ENCODE measurements at places on chromosomes 5 and 9. TPM values are rescaled to one million over a fixed set of nuclear protein-coding genes. Genes with fewer than 3 reads are reported as not detected.
A peak's percentile ranks its signal among the peaks of the same experiment; 100 is the strongest.

DNA sequence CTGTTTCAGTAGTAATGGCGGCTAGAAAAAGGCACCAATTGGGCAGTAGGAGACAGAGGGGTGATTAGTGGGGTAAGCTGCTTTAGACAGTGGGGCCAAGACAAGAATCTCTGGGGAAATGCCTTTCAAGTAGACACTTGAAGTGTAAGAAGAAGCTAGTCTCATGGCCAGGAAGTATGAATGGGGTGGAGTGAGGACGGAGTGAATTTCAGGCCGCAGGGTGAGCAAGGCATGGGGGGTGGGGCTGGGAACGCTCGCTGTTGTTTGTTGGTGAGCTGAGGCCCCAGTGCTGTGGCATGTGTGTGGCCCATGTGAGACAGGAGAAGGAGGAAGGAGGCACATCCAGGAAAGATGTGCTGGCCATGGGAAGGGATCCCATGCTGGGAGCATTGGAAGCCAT lies 149.2 kb upstream of the NFIL3 start:
- DNase-seq: no peak

DNA sequence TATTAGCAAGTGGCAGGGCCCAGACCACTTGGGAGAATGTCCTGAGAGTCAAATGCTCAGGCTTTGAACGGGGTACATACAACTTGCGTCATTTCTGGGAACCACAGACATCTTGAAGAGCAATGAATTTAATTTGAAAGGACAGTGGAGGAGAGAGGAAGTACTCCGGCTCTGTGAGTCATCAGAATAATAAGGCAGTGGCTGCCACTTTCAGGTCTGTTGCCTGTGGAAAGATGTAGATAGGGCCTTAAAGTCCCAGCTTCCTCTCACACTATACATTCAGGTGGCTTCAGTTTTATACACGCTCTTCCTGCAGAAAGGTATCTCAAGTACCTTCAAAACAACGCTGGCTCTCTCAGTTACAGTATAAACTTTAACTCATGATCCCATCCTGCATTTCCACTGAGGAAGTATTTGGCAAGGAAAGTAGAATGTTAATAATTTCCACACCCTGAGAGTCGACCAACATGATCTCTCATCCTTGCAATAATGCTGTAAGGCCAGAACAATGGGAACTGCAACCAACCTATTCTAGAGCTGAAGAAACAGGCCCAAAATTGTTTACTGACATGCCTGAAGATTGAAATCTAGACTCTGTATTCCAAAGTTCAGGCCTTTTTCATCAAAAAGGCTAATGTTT lies 6.8 kb upstream of the PRUNE2 start:
- DNase-seq: no peak

GRCh38 chr5:38796742-38797108 lies 49.1 kb upstream of the OSMR start:
- DNase-seq: no peak

DNA sequence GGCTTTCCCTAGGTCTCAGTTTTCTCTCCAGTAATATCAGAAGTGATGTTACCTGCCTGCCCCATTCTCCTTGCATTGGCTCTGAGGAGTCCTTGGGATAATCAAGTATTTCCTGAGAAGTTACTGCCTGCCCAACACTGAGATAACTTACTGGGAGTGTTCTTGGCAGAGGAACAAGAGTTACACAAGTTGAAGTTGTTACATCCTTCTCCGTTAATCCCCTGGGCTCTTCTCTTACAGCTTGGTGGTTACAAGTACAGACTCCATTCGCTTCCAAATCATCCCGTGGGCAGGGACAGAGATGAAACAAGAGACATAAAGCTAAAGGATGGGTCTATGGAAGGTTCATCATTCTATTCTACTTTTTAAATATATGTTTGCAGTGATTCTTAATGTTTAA lies 74.1 kb upstream of the SAP30L start:
- DNase-seq: no peak

DNA sequence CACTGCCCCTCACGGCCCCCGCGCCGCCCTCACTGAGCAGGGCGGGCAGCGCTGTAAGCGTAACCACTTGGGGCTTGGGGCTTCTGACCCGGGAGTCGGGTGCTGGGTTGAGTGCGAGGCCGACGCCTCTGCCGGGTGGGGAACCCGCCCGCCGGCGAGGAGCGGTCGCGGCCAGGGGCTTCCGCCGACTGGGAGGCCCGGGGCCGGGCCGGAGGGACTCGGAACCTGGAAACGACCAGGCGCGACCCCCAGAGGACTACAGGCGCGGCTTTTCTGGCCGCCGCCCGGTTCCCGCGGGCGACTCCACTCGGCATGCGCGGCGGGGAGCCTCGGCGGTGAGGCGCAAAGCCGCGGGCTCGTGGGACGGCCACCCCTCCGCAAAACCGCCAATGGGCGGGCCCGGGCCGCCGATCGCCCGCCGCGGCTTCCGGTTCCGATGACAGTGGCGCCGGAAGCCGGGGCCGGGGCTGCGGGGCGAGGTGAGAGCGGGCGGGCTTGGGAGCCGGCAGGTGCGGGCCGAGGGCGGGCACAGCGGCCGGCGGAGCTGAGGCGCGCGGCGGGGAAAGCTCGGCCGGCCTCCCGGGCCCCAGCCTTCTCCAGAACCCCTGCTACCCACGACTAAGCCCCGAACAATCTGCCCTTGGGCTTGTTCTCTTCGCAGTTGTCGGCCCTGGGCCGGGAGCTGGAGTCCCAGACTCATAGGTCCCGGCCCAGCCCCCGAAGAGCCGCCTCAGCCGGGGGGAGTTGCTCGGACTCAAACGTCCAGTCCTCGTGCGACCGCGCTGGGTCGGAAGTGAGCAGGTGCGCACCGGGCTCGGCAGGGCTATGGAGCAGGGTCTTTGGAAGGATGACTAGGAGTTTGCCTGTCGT lies at the start of gene RMND5B:
TSS of gene RMND5B (plus strand) at position 439 of the 870 bp plus-strand sequence. CDS start 7,106 bp downstream, outside the sequence.
- peak; percentile 82 for DNase-seq

GRCh38 chr5:13591621-13592020 lies 352.9 kb downstream of the DNAH5 start:
- no peak for DNase-seq

The PCDHB2 gene
- polyA plus RNA-seq: 4.5 TPM

- peak; percentile 14 for DNase-seq
These were observed 228.1 kb upstream of the CYLC2 start for GRCh38 chr9:102767076-102767475.

DNA sequence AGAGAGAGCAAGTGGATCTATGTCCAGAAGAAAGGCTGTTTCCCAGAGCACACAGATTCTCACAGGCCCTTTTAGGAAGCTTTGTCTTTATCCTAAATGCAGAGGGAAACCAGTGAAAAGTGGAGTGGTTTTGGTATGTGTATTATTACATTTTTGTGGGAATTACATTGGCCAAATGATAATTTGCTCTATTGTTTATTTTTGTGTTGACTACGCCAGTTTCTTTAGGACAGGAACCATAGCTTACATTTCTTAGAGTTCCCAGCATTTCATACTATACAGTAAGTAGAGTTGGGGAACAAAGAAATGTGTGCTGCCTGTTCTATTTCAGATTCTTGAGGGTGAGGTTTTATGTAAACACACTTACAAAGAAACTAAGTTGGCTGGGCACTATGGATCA lies 29.4 kb upstream of the SPATA31D4 start:
- no peak for DNase-seq

- no peak for DNase-seq
These were observed 39.9 kb upstream of the RNF130 start for GRCh38 chr5:180111273-180112002.

- peak; percentile 91 for DNase-seq
These were observed at the start of gene SPEF2 for GRCh38 chr5:35617435-35618303. Gene SPEF2 (plus strand): TSS chr5:35617863. CDS start chr5:35617998, 135 bp downstream.

The PCAT7 gene
- polyA plus RNA-seq: 0.41 TPM

- DNase-seq: no peak
These were observed 77.5 kb upstream of the HMHB1 start for GRCh38 chr5:143734456-143734780.

The RLN1 gene
- 0.65 TPM for polyA plus RNA-seq

- no peak for DNase-seq
These were observed 17.7 kb upstream of the TLX3 start for GRCh38 chr5:171291371-171291770.

DNA sequence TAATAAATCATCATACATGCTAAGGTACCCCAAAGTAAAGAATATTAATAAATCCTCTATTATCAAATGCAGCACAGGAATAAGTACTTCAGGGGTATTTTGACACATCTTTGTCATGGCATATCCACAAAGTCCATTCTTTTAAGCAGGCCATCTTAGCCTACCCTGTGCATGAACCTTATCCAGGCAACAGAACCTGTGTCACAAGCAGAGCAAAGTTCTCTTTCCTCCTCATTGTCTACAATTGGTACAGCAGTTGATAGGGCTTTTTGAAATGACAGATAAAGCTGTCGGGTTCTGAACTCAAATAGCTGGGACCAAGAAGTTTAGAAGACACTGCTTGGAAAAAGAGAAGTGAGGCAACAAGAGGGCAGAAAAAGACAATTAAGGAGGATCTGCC lies 30.8 kb upstream of the PURA start:
- no peak for DNase-seq

GRCh38 chr5:53109056-53109442 lies 508 bp downstream of the MOCS2 start:
- DNase-seq: no peak

DNA sequence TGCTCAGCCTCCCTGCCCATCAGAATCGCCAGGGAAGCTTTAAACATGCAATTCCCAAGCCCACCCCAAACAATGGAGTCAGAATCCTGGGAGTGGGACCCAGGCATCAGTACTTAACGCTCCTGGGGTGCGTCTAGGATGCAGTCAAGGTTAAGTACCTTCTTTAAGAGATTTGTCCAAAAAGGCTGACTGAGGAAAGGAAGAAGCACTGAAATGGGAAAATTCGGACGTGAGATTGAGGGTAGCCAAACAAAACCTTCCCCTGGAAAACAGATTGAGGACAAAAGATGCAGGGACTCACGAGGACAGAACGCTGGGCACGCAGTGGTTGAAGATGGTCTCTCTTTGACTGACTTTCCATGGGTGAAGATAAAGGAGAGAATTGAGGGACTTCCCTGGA lies 143.5 kb downstream of the MTX3 start:
- DNase-seq: no peak

The NPDC1 gene
- polyA plus RNA-seq: 32.0 TPM

- no peak for DNase-seq
These were observed 208.4 kb downstream of the PDZD2 start for GRCh38 chr5:31847354-31847753.

GRCh38 chr5:126857472-126858410 lies 80.8 kb downstream of the LMNB1 start:
- no peak for DNase-seq

GRCh38 chr9:93128011-93128714 lies 5.9 kb downstream of the NINJ1 start:
- DNase-seq: no peak

DNA sequence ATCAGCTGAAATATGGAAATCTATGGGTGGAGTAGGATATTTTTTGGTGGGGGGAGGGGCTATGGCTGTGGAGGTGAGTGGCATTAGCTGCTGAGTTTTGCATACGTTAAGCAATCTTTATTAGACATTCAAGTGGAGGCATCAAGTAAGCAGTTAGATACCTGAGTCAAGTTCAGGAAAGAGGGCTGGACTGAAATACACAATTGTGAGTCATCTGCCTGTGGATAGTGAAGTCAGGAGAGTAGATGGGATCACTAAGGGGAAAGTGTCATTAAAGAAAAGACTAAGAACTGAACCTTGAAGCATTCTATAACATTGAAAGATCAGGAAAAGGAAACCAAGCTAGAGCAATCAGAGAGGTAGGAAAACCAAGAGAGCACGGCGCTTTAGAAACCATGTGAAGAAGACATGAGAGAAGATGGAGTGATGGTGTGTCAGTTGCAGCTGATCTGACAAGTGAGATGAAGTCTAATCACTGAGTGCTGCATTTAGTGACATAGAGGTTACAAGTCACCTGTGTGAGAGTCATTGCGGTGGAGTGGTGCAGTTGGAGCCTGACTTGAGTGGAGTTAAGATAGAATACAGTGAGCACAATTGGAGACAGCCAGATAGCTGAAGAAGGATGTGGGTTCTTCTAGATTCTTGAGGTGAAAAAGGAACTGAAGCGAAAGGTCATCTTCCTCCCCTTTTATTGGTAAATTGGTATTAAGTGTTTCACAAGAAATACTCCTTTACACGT lies 88.7 kb downstream of the PIP5K1B start:
- no peak for DNase-seq

- peak; percentile 47 for DNase-seq
These were observed 49.4 kb downstream of the GGTA1 start for GRCh38 chr9:121450241-121450640.

- DNase-seq: no peak
These were observed 4.9 kb downstream of the PDCD1LG2 start for GRCh38 chr9:5515261-5515650.

DNA sequence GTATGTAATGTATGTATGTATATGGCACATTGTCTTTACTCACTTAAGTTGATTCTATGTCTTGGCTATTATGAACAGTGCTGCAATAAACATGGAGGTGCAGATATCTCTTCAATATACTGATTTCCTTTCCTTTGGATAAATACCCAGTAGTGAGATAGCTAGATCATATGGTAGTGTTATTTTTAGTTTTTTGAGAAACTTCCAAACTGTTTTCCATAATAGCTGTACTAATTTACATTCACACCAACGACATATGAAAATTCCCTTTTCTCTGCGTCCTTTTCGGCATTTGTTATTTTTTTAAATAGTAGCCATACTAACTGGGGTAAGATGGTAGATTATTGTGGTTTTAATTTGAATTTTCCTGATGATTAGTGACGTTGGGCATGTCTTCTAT lies 445.6 kb downstream of the NFIB start:
- DNase-seq: no peak

DNA sequence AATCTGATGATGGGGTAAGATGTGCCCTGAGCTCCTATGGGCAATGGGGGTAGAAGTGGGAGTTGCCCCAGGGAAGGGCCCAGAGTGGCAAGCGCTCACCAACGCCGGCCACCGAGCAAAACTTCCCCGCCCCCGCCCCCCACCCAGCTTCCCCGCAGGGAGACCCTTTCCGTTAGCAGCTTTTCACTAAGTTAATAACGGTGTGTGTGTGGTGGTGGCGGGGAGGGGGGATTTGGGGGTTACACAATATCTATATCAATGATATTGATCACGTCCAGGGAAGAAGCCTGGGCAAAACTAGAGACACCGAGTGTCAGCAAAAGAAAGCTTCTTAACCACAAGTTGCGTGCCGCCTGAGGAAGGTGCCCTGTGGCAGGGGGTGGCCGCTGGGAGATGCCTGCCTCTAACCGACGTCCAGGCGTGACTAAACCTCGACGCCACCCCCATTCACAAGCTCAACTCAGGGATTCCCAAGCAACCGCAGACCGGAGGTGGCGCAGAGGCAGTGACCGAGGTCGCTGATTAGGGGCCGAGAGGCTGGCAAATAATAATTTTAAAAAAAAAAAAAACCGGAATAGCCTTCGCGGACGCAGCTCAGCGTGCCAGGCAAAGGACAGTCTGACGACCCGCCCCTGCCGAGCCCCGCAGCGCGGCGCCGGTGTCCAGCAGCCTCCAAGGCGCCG lies 222.6 kb downstream of the MEF2C start:
- DNase-seq: no peak

DNA sequence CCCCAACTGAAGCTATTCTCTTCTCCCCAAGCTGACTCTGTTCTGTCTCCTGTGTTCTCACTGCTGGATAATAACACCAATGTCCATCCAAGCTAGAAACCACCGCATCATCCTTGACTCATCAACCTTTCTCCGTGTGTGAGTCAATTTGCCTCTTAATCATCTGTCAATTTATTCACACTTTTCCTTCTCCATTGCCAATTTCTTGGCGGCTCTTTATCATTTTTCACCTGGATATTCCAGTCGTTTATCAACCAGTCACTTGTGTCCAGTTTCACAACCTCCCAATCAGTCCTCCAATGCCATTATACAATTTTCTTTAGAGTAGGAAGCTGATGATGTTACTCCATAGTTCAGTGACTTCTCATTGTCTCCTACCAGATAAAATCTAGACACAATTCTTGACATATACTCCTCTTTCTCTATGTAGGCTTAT lies 45.4 kb upstream of the LIFR start:
- no peak for DNase-seq

The FOXI1 gene
- 8.2 TPM for polyA plus RNA-seq

- no peak for DNase-seq
These were observed 172.6 kb upstream of the RAI14 start for GRCh38 chr5:34483442-34484033.

All from renal pelvis (tissue), 12 donors.